A549 treated with ZK216348 at 1 μM for 4 hours (cell line): ENCODE measurements at places on chromosomes 5 and 9. TPM values are rescaled to one million over a fixed set of nuclear protein-coding genes. Genes with fewer than 3 reads are reported as not detected.

BTNL8 gene
- not detected in 5 replicates for total RNA-seq

OLFM1 gene
- 8.1 to 11.4 TPM (median 9.5 TPM) in 5 replicates for total RNA-seq

ZNF658 gene
- 1.2 to 2.8 TPM (median 1.8 TPM) in 5 replicates for total RNA-seq

TGFBI gene
- 1,493 to 2,078 TPM (median 1,745 TPM) in 5 replicates for total RNA-seq

CDH9 gene
- not detected in 5 replicates for total RNA-seq

GDF9 gene
- 0.17 to 0.28 TPM (median 0.23 TPM) in 3 of 5 replicates, not detected in the others for total RNA-seq

FOXD4L6 gene
- total RNA-seq, result not detected in 5 replicates

PTBP3 gene
- total RNA-seq, result 15.8 to 33.9 TPM (median 32.0 TPM) in 5 replicates

RGS14 gene
- 4.3 to 6.5 TPM (median 5.0 TPM) in 5 replicates for total RNA-seq

IL13 gene
- 0.13 TPM in 1 of 5 replicates, not detected in the others for total RNA-seq

CDKN2A gene
- 0.23 to 0.38 TPM in 2 of 5 replicates, not detected in the others for total RNA-seq

PKD2L2 gene
- total RNA-seq, result not detected in 5 replicates

HNRNPAB gene
- total RNA-seq, result 320 to 421 TPM (median 337 TPM) in 5 replicates

PWWP2A gene
- 8.3 to 11.6 TPM (median 10.2 TPM) in 5 replicates for total RNA-seq

C6 gene
- total RNA-seq, result not detected in 5 replicates

CATSPER3 gene
- total RNA-seq, result 0.20 to 0.57 TPM (median 0.40 TPM) in 5 replicates

IRGM gene
- 0.14 TPM in 1 of 5 replicates, not detected in the others for total RNA-seq

TLR4 gene
- total RNA-seq, result 0.05 to 0.16 TPM (median 0.13 TPM) in 5 replicates

PSAT1 gene
- total RNA-seq, result 153 to 192 TPM (median 160 TPM) in 5 replicates

TMEM174 gene
- total RNA-seq, result not detected in 5 replicates

FGD3 gene
- 0.13 to 0.36 TPM (median 0.17 TPM) in 5 replicates for total RNA-seq

FAM151B gene
- 1.2 to 2.3 TPM (median 1.9 TPM) in 5 replicates for total RNA-seq

DNAJA1 gene
- total RNA-seq, result 244 to 280 TPM (median 273 TPM) in 5 replicates

MYO10 gene
- 40.3 to 53.4 TPM (median 43.2 TPM) in 5 replicates for total RNA-seq

TRAF2 gene
- 29.7 to 66.1 TPM (median 60.1 TPM) in 5 replicates for total RNA-seq

SLC36A2 gene
- total RNA-seq, result not detected in 5 replicates

IFNB1 gene
- total RNA-seq, result not detected in 5 replicates

GALNT12 gene
- 3.4 to 5.2 TPM (median 4.0 TPM) in 5 replicates for total RNA-seq

SVEP1 gene
- total RNA-seq, result 1.3 to 2.1 TPM (median 1.7 TPM) in 5 replicates

SH2D3C gene
- total RNA-seq, result 0.12 to 0.40 TPM (median 0.15 TPM) in 3 of 5 replicates, not detected in the others

FOXD4L3 gene
- total RNA-seq, result 0.25 TPM in 1 of 5 replicates, not detected in the others

SCGB3A1 gene
- not detected in 5 replicates for total RNA-seq

HSPB3 gene
- not detected in 5 replicates for total RNA-seq

TMC1 gene
- total RNA-seq, result 0.08 to 0.19 TPM (median 0.14 TPM) in 3 of 5 replicates, not detected in the others

JADE2 gene
- total RNA-seq, result 23.6 to 41.8 TPM (median 36.0 TPM) in 5 replicates

URM1 gene
- 61.0 to 87.1 TPM (median 75.2 TPM) in 5 replicates for total RNA-seq

GPR150 gene
- 0.11 to 0.15 TPM (median 0.12 TPM) in 3 of 5 replicates, not detected in the others for total RNA-seq

EDIL3 gene
- total RNA-seq, result 0.06 to 0.31 TPM (median 0.19 TPM) in 5 replicates

SARDH gene
- total RNA-seq, result 0.11 to 0.16 TPM (median 0.15 TPM) in 3 of 5 replicates, not detected in the others

FOXD4L4 gene
- 0.08 to 0.13 TPM (median 0.13 TPM) in 3 of 5 replicates, not detected in the others for total RNA-seq

MAT2B gene
- total RNA-seq, result 35.7 to 50.4 TPM (median 44.9 TPM) in 5 replicates
